Stimulated activated CD4-positive, alpha-beta T cell treated with anti-CD3 and anti-CD28 coated beads, Interleukin-15, amount 100 ng/mL, for 48 hours (primary cell): ENCODE measurements at places on chromosomes 1 and 21.
A peak's percentile ranks its signal among the peaks of the same experiment; 100 is the strongest.

DNA sequence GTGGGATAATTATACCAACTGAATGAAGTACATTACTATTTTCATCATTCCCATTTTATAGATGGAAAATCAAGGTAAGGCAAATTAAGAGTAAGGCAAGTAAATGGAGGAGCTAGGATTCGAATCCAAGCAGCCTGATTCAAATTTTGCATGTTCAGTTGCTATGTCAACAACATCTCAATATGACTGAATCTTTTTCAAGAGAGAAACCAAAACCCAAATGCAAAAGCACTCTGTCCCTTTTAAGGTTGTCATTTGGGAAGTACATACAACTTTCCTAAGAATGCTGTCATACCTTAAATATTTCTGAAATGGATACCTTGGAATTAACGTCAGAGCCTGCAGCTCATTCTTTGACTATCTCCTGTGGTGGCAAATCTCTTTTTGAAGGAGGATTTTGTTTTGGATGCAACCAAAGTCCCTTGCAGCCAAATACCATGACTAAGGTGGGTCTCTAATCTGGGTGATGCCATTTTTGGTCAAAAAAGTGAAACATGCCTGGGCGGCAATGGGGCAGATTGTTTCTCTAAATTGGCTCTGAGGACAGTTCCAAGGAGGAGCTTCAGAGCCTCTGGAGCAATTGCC is 25.4 kb downstream of the ADAMTS1 start:
- no peak for DNase-seq

DNA sequence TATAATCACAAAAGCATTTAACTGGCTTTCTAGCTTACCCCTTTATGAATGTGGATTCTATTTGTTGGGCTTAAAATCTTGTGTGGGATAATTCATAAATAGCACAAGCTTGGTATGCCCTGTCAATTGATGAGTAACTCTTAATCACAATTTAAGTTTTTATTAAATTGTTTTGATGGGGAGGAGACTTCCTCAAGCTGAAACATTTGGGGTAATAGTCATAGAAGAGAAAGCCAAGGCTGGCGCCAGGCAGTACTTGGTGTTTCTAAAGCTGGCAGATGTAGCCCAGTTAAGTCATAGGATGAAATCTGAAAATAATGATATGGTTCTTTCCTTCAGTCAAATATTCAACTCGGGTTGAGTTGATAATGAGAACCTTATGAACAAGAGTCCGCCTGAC is 167.2 kb downstream of the FMN2 start:
- DNase-seq: no peak

- DNase-seq: peak; percentile 14
Observed at GRCh38 chr21:38478782-38479181, 19.5 kb downstream of the ERG start.

GRCh38 chr1:70706381-70707037 is 295.4 kb downstream of the CTH start:
- DNase-seq: no peak

DNA sequence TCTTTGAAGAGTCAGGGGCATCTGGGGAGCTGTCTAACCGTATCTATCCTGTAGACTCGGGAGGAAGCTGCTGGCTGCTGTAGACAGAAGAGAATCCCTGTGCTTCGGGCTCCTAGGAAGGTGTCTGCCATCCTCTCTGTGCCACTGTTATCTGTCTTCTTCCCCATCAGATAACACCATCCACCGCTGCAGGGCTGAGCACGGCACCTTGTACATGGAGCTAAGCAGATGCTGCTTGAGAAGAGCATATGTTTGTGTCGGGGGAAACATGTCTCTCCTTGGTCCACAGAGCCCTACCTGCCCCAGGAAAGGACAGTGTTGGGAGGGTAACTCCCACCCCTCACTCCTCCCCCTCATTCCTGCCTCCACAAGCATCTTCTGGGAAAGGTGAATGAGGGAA is 1.4 kb upstream of the MAPKAPK2 start:
- DNase-seq: no peak

DNA sequence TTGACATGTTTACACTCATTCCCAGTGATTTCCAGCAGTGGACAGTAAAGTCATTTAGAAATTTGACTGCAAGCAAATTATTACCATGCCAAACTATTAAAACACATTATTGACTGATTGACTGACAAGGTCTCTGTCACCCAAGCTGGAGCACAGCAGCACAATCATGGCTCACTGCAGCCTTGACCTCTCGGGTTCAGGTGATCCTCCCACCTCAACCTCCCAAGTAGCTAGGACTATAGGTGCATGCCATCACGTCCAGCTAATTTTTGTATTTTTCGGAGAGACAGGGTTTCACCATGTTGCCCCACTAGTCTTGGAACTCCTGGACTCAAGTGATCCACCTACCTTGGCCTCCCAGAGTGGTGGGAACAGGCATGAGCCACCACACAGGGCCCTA is 24.2 kb downstream of the PTP4A2 start:
- no peak for DNase-seq

- DNase-seq: no peak
Observed at GRCh38 chr1:206702260-206702659, 17.6 kb downstream of the MAPKAPK2 start.

DNA sequence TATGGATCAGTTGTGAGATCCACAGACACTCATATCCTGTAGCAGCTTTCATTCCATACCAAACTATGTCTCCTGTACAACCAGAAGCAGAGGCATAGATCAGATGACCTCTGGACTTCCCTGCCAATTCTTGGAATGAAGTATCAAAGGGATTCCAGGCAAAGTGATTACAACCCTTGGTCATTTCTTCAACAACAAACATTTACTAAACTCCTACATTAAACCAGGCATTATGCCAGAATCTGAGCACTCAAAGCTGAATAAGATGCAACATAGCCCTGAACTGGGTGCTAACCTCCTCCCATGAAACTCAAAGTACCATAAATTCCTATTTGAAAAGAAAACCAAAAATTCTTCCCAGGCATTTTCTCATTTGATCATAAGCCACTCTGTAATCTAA is 121.2 kb upstream of the SGIP1 start:
- no peak for DNase-seq

GRCh38 chr1:32998064-32998463 is 33.5 kb upstream of the RNF19B start:
- no peak for DNase-seq

DNA sequence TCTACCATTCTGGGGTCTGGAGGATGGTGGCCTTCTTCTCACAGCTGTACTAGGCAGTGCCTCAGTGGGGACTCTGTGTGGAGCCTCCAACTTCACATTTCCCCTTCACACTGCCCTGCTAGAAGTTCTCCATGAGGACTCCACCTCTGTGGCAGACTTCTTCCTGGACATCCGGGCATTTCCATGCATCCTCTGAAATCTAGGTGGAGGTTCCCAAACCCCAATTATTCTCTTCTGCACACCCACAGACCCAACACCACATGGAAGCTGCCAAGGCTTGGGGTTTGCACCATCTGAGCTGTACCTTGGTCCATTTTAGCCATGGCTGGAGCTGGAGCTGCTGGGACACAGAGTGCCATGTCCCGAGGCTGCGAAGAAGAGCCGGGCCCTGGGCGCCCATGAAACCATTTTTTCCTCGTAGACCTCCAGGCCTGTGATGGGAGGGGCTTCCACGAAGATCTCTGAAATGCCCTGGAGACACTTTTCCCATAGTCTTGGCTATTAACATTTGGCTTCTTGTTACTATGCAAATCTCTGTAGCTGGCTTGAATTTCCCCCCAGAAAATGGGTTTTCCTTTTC is 170.5 kb downstream of the FOXD2 start:
- no peak for DNase-seq

GRCh38 chr1:243701872-243702271 is 148.2 kb downstream of the AKT3 start:
- no peak for DNase-seq

GRCh38 chr1:241485145-241485544 is 34.4 kb downstream of the FH start:
- DNase-seq: no peak

DNA sequence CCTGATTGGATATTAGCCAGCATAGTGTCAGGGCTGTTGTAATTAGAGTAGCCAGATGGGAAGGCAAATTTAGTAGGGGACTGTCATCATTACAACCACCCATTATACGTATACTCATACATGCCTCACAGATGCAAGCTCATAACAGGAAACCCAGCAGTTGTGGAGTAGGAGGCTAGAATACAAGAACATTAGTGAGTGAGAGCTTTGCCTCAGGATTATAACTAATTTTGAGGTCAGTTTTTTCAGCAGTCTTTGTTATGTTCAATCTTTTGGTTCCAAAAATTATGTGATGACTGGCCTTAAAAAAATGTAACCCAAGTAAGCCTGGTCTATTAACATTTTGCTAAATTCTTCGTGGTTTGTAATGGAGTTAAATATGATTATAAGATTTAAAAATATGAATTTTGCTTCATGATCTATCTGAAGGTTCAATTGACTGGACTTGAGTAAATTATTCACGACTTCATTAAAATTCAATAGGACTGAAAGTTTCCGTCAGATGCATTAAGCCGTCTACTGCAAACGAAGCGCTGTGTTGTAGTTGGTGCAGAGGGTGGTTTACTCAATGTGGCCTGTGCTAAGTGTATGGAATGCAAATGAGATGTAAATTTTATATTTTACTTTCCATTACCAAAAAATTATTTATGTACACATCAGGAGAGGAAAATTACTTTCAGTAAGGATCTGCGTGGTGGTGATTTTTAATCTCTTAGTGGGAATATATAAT is 48.8 kb downstream of the KCNK1 start:
- DNase-seq: no peak
